Activated T-cell treated with anti-CD3 and anti-CD28 coated beads, Interleukin-2, amount 50 U/mL, for 1 hour (primary cell): ENCODE measurements at places on chromosomes 12 and 14.

DNA sequence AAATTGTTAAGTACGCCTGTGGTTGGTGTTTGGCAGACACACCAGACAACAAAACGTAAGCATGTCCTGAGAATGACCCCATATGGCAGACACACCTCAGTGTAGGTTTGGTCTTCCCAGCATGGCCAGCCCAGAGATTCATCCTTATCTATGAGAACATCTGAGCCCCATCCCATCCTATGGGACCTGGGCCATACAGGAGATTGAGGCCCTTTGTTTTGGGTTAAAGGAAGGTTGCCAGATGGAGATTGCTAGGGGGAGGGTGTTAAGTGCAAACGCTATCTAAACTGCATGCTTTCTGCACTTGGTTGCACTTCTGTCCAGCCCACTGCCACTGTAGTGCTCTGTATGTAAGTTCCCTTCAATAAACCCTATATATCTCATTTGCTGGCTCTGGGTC is 4.1 kb upstream of the PCNX4 start:
- no peak for DNase-seq

DNA sequence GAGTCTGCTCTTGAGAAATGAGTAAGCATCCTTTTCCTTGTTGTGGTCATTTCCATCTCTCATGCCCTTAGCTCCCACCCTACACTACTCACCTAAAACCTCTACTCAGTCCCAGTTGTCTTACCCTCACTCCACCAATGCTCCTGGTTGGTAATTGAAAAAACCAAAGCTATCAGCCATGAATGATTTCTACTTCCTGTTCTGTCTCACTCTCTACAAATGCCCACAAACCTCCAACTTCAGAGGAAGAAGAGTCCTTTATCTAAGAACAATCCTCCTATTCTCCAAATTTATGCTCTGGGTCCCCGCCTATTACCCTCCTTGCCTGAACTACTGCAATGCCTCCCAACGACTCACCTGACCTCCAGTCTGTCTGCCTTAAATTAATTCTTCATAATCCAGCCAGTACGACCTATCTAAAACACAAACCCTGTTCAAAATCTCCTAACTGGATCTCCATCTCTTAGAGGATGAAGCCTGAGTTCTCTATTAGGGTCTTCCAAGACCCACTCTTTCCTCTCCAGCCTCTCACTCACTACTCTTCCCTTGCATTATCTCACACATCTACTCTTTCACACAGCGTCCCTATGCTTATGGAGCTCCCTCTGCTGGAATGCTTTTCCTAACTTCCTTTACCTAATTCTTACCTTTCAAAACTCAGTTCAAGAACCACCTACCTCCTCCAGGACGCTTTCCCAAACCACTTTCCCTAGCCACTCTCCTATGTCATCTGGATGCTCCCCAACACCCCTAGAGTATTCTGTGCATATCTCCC is 2.2 kb downstream of the DHRS1 start:
- no peak for DNase-seq

- DNase-seq, result no peak
These were observed 9.1 kb downstream of the KRT83 start for GRCh38 chr12:52312086-52312485.

DNA sequence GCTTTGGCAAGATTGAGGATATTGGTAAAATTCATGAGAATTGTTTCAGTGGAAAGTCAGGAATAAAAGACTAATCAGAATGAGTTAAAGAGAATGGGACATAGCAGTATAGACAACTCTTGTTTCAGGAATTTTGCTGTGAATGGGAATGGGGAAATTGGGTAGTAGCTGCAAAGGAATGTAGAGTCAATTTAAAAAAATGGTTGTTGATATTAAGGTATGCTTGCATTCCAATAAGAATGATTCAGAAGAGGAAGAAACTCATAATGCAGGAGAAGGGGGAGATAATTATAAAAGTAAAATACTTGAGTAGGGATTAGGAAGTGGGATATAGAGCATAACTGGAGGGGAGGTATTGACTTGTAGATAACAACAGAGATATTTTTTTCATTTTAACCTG is 40.7 kb downstream of the MNAT1 start:
- no peak for DNase-seq
